T47D (cell line): ENCODE measurements at places on chromosomes 16 and 17.
A peak's percentile ranks its signal among the peaks of the same experiment; 100 is the strongest.

DNA sequence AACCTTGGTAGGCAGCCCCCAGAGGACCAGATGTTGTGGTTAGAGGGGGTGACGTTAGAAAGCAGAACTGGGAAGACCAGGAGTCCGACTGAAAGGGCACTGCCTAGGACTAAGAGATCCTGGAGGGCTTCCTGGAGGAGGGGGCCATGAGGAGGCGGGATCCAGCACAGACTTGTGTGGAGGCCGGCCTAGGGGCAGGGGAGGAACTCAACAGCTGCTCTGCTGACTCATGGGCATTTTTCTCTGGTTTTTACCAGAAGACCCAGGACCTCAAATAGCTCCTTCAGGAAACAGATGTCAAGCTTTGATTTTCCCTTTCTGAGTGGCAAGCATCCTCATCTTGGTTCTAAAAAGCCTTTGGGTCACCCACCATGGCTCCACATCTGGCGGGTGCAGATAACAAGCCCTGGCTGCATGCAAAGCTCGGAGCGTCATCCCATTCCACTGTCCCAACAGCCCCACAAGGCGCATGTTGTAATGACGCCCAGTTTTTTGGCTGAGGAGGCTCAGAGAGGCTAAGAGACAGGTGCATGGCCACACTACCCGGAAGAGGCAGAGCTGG, 29.0 kb downstream of the IL21R start:
- DNase-seq = no peak

- no peak for DNase-seq
Observed at GRCh38 chr16:70661918-70662641, 15.7 kb downstream of the IL34 start.

GRCh38 chr16:51888016-51888415, 658.9 kb downstream of the TOX3 start:
- DNase-seq = no peak

GRCh38 chr16:4240624-4241023, 1.3 kb downstream of the SRL start:
- DNase-seq = no peak

DNA sequence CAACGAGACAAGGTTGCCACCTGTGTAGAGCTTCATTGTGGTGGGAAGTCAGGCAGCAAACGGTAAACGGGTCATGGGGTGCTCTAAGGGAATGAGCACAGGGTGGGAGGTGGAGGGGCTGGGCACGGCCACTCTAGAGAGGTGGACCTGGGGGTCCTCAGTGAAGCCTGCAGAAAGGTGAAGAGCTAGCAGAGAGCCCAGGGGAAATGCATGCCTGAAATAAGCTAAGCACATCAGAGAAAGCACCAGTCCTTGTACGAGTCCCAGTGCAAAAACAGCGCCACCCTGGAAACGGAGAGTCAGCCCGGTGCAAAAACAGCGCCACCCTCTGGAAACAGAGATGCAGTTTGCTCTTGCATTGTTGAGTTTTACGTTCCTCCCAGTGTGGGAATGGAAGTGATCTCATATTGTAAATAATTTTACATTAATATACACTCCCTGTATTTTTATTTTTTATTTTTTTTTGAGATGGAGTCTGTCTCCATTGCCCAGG, 65.0 kb downstream of the TBC1D16 start:
- no peak for DNase-seq

GRCh38 chr17:74037320-74037719, 166.2 kb upstream of the RPL38 start:
- DNase-seq = no peak

GRCh38 chr17:80892900-80893603, 98.6 kb upstream of the CHMP6 start:
- no peak for DNase-seq

GRCh38 chr16:85253084-85253941, 141.0 kb upstream of the CIBAR2 start:
- peak; percentile 93 for DNase-seq

GRCh38 chr16:84643180-84643583, 5.1 kb upstream of the KLHL36 start:
- DNase-seq = no peak

DNA sequence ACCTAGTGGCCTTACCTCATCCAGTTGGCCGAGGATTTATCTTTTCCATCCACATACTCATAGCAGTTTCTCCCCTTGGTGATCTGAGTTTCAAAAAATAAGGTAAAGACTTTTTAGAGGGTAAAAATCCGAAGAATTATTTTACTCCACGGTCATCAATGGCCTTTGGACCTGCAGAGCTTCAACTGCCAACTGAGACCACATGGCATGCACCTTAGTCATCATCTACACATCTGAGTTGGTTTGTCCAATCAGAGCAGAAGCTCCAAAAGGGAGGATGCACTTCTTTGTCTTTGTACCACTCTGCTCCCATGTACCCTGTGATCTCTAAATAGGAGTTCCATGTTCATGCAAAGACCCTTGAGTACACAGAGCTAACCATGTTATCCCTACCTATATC, 15.7 kb downstream of the PRDM7 start:
- no peak for DNase-seq

- DNase-seq = no peak
Observed at GRCh38 chr16:3909791-3910583, 29.5 kb upstream of the CREBBP start.

DNA sequence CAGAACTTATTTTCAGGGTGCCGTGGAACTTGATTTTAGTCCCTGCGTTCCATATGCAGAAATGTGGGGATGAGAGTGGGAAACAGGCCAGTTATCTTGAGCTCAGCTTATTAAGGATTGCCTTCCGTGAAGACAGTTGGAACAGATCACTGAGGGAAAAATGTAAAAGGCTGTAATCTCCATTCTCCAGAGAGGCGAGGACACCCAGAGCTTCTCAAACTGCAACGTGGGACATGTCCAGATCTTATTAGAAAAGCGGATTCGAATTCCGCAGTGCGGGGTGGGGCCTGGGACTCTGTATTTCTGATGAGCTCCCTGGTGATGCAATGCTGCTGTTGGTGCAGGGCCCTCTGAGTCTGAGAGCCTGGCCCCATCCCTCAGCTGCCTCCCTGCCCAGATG, 185.6 kb upstream of the CIBAR2 start:
- DNase-seq = no peak

DNA sequence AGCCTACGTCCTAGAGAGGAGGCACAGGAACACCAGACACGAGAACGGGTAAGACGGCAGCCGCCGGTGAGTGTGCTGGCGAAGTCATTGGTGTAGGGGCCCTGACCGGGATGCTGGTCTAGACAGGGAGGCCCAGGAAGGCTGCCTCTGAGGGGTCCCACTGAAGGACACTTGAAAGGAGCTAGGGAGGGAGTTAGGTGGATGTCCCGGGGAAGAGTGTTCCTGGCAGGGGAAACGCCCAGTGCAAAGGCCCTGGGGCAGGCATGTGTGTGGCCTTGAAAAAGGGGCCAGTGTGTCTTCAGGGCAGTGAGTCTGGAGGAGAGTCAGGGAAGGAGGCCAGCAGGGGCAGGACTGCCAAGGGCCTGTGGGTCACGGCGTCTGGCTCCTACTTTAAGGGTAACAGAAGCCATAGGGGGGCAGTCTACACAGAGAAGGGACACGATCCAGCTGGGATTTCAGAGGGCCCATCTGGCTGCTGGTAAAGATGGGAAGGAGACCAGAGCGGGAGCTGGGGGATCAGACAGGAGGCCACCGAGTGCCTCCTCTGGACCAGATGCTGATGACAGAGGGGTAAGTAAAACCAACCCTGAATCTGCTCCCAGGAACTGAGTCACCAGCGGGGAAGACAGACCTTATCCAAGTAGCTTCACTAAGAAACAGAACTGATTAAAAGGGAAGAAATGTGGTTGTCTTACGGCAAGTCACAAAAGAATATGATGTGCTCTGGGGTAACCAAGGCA, 115.9 kb downstream of the LITAF start:
- no peak for DNase-seq

DNA sequence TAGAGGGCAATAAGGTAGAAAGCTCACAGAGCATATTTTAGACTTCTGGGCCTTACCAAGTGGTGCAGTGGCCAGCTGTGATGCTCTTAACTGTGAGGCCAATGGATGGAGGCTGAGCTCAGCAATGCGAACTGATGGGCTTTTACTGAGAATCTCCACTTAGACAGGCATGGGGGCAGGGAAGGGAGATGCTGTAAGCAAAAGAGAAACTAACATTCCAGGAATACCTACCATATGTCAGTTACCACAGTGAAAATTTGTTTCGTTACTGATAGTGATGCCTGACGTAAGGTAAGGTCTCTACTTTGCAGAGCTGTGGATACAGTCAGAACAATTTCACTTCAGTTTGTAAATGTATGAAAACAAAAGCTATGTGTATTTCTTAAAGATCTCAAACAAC, 250.6 kb upstream of the ZFHX3 start:
- DNase-seq = no peak

- DNase-seq = peak; percentile 8
Observed at GRCh38 chr17:58184308-58184985, 8.1 kb upstream of the EPX start.

DNA sequence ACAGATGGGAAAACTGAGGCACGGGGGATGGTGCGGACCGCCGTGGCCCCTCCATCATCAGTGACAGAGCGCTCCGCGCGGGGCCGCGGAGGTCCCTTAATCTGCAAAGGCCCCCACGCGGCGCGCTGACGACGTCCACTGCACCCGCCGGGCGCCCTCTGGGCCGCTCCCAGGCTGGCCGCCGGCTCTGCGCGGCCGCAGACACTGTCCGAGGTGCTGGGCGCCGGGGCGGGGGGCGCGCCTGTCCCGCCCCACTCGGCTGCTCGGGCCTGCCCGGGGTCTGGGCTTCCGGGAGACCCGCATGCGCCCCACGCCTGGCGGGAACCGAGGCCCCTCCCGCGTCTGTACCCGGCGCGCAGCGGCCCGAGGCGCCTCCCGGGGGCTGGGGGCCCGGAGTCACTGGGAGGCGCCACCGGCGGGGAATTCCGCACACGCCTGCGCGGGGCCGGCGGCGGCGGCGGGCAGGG, 550 bp upstream of the RNF213 start:
- peak; percentile 86 for DNase-seq

GRCh38 chr17:11901931-11902330, 95.3 kb downstream of the ZNF18 start:
- no peak for DNase-seq

GRCh38 chr17:13222975-13223374, 205.1 kb upstream of the ELAC2 start:
- peak; percentile 15 for DNase-seq

DNA sequence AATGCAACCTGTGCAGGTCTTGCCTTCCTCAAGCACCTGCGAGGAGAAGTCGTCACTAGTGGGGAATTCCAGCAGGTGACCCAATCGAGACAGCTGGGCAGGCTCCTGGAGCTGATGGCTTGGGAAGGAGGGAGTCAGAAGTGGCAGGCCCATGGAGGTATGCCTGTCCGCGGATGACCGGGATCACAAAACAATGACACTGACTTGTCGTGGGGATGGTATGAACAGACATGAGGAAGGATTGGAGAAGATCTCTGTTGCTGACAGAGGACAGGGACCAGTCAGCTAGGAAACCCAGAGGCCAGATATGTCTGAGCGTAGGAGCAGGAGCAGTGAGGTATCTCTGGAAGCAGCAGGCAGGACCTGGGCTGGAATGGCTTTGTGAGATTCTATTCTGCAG, 233.3 kb downstream of the SOX9 start:
- no peak for DNase-seq

- DNase-seq = no peak
Observed at GRCh38 chr16:6229186-6229585, 1103.5 kb upstream of the RBFOX1 start.

- DNase-seq = no peak
Observed at GRCh38 chr16:10597187-10597601, 16.8 kb upstream of the EMP2 start.

DNA sequence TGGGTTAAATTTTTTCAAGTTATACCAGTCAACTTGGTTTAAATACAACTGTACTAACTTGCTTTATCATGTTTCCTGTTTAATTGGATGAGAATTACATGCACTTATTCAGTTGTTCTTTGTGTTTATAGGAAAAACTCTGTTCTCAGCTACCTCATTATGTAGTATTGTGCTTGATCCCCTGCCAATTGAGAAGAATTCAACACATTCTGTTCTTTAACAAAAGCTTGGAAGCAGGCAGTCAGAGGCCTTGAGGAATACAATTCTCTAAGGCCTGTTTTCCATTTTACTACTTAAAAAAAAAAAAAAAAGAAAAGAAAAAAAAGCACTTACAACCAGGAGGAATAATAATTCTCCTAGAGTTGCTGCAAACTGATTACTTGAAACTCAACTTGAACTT, 60.6 kb upstream of the CMIP start:
- DNase-seq = no peak

DNA sequence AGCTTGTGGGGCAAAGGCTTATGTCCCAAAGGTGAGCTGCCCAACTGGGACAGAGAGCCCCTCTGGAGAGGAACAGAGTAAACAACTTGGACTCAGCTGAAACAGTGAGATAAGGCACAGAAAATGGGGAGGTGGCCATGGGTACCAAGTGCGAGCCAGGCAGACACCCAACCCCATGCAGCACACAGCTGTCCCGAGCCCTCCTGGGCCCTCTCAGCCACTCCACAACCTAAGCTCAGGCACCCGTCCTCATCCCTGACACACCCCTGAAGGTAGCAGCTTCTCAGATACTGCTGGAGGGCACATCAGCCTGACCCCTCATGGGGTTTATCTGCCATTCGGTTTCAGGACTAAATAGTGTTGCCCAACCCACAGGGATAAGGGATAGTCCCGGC, 4.8 kb upstream of the GFOD2 start:
- no peak for DNase-seq

- peak; percentile 93 for DNase-seq
Observed at GRCh38 chr17:77778636-77779489, 179.6 kb upstream of the TNRC6C start.

DNA sequence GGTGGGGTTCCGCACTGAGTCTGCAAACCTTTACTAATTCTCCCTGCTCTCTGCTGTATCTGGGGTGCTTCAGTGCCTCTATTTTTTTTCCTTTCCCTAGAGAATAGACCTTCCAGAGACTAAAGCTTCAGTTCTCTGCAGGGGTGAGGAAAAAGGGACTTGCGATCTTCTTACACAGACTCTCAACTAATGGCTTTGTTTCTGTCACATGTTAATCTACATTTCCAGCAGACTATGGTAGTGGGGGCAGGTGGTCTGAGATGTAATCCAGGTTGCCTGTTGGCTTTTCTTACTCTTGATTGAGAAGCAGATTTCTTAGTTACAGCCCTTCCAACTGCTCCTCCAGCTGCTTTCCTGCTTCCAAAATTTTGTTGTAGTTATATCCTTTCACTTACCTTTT, 229.0 kb upstream of the NLRP1 start:
- no peak for DNase-seq

- no peak for DNase-seq
Observed at GRCh38 chr16:10552998-10553491, 27.4 kb downstream of the EMP2 start.

DNA sequence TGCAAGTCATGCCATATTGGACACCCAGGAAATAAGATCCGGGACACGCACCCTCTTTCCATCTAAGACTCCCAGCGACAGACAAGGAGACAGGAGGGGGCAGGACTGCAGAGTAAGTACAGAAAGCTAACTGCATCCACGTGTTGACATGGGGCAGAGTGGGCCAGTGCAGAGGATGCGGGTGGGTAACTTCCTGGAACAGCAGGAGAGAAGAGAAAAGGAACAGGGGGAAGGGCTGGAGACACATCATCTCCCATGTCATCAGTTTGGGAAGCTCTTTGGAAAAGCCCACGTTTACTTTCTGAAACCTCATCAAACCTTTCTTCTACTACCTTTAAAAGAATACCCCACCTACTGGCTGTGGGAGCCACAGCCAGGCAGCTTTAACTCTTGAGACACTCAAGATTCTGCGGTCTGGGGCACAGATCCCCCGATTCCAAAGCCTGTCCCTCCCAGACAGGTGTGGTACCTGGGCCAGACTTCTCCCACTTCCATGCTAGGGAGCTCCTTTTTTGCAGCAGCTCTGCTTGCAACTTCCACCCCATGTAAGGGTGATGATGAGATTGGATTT, 273.5 kb upstream of the RPL38 start:
- DNase-seq = no peak
